ENCODE measurements at places on chromosomes 7 and 10.

- DNase-seq, result peak; percentile 70
These were observed 92.2 kb upstream of the DDC start for GRCh38 chr7:50657341-50657873.

- no peak for DNase-seq
These were observed 65.5 kb downstream of the GRB10 start for GRCh38 chr7:50717181-50717580.

GRCh38 chr10:93062514-93063143 lies 2.0 kb downstream of the CYP26C1 start:
- DNase-seq, result peak; percentile 36

DNA sequence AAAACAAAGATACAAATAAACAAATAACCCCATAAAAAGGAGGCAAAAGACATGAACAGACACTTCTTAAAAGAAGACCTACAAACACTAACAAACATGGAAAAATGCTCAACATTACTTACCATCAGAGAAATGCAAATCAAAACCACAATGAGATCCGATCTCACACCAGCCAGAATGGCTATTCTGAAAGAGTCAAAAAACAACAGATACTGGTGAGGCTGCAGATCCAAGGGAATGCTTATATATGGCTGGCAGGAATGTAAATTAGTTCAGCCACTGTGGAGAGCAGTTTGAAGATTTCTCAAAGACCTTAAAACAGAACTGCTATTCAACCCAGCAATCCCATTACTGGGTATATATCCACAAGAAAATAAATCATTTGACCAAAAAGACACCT lies 80.4 kb upstream of the NRP1 start:
- no peak for DNase-seq

- DNase-seq, result no peak
These were observed 353.4 kb downstream of the TNS3 start for GRCh38 chr7:47228386-47229014.

- no peak for DNase-seq
These were observed 707.5 kb upstream of the FZD8 start for GRCh38 chr10:36349445-36350078.

- DNase-seq, result peak; percentile 87
These were observed at the start of gene SMURF1 for GRCh38 chr7:99143853-99144672. TSS of gene SMURF1 (minus strand) at chr7:99144108. CDS start at chr7:99143780, 328 bp downstream.

- no peak for DNase-seq
These were observed 67.5 kb downstream of the C1GALT1 start for GRCh38 chr7:7249814-7250213.

DNA sequence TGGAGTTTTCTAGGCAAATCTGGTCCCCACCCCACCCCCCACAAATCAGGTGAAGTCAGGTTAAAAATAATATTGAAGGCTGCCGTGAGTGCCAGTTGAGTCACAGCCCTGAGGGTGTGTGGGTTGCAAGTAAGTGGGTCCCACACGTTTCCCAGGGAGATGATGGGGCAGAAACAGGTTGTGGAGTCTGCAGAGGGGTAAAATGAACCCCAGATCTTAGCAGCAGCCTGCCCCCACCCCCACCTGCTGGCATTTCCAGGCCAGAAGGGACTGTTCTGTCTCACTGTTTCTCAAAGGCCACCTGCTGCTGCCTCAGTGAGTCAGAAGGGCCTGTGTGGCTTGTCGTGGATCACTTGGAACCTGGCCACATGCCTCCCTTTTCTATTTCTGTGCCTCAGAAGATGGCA lies 59.8 kb upstream of the SMNDC1 start:
- no peak for DNase-seq

- DNase-seq, result peak; percentile 19
These were observed 19.9 kb downstream of the ADAP1 start for GRCh38 chr7:934469-935163.

GRCh38 chr7:28036696-28037095 lies 143.9 kb downstream of the JAZF1 start:
- DNase-seq, result no peak

DNA sequence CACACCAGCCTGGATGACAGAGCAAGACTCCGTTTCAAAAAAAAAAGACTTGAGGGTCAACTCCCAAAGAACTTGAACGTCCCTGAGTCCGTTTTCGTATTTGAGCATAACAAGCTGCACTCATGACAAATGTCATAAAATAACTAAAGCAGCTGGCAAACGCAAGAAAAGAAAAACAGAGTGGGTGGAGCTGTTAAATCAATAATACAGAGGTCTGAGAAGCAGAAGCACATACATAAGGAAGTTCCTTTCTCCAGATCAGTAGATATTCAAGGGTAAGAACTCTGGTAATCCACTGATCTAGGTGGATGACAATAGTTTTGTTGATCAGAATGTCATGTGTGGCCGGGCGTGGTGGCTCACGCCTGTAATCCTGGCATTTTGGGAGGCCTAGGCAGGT lies 150.1 kb downstream of the FAM107B start:
- no peak for DNase-seq

DNA sequence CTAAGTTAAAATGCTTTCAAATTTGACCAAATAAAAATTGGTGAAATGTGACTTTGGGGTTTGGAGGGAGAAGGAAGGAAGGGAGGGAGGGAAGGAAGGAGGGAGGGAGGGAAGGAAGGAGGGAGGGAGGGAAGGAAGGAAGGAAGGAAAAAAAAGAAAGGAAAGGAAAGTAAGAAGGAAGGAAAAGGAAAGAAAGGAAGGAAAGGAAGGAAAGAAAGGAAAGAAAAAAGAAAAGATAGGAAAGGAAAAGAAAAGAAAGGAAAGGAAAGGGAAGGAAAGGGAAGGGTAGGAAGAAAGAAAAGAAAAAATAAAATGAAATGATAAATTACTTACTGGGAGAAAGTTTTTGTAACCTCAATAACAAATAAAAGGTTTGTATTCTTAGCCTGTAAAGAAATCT lies 24.1 kb upstream of the GGCT start:
- DNase-seq, result no peak

DNA sequence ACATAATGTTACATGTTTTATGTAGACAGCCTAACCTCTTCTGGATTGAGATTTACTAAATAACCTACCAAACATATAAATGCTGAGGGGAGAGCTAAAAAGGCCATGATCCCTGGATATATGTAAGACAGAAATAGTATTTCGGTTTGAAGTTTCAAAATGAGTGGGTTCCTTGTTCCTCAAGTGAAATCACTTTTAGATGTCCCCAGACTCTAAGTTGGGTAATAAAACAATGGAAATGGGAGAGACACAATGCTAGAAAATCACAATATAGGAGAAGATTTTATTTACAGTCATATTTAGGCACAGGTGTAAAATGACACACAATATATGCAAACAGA lies 56.5 kb downstream of the SHTN1 start:
- DNase-seq, result no peak

Data from left ventricle myocardium superior (tissue), 1 donor.